ENCODE measurements at places on chromosomes 6 and 20.

DNA sequence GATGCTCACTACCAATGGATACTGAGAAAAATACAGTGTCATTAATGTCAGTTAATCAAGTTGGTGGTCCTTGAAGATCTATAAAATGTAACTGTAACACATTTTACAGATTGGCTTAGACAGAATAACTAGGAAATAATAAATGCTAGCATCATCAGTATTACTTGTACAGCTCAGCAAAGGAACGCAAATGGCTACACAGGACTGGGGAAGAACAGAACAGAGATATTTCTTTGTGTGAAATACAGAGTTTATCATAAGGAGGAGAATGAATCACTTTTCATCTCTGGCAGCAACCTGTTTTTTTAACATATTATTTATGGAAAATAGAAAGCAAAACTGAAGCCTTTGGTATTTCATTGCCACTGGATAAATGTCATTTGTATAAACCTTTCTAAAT lies 8.2 kb upstream of the QKI start:
- no peak for DNase-seq

DNA sequence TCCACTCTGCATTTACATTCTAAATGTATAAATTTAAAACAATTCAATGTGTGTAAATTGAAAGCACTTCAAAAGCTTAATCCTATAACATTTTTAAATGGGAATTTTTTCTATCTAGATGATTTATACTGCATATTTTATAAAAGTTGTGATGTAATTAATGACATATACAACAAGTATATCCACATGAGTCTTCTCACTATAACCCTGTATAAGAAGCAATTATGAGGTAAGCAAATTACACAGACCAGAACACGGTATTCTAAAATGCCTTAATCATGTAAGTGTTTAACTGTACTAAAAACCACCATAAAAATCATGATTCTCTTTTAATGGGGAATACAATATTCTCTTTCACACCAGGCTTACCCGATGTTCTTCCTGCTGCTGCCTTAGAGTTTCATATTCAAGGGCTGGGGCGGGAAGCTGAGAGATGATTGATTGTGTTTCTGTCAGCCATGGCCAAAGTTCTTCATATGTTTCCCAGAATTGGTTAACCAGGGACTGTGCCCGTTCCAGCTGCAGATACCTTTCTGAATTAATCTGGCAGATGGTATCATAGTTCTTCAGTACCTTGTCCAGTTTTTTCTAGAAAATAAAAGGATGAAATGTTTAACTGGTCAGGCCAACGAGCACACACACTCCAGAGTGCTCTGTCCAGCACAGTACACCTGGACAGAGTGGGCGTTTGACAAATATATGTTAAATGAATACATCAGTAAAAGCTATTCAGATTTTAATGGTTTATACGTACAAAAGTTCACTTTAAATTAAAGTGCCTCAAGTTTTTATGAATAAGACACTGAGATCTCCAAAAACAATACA lies 127.4 kb downstream of the DST start:
- no peak for DNase-seq

DNA sequence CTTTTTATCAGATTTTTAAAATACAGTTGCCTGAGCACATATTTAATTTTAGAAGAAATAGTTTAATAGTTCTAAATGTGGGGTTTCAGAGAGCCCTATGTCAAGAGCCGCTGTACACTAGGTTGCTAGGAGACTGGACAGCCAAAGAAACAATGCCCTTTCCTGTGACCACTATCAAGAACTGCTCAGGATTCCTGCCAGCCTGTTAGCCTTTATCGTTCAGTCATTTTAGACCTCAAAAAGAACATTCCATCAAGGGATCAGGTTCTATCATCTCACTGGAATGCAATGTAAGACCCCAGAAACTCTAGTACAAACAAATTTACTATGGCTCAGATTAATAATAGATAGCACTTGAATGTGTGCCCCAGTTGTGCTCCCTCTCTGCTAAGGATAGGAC lies 181.2 kb upstream of the CCN2 start:
- no peak for DNase-seq

DNA sequence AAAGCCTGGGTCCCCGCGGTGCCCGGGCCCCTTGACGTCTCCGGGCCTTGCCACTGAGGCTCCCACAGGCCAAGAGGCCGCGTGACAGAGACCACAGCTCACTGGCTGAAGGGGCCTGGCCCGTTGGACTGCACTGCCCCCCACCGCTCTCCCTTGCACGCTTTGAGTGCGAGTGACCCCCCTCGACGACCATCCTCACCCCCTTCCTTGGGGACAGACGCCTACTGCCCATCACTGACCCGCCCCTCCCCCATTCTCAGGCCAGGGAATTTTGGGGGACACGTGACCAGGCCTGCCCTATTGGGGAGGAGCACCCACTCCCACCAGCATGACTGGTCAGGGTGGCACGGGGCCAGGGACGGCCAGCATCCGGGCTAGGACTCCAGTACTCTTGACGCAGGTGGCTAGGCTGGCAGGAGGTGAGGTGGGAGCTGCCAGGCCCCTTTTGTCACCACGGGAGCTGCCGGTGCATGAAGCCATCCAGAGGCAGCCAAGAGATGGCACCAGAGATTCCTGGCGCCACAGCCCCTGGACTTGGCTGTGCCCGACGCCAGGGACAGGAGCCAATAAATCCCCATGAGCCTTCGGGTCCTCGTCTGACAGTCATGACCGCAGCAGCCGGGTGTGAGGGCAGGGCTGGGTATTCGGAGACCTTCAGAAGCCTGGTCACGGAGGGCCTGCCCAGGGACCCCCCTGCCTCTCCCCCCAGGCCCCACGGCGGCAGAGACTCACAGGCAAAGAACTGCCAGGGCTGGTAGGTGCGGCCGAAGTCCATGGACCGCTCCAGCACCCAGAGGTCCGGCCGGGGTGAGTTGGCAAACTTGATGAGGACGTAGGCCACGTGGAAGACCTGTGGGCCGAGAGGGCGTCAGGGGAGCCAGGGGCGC lies 14.5 kb downstream of the LAMA5 start:
- no peak for DNase-seq

DNA sequence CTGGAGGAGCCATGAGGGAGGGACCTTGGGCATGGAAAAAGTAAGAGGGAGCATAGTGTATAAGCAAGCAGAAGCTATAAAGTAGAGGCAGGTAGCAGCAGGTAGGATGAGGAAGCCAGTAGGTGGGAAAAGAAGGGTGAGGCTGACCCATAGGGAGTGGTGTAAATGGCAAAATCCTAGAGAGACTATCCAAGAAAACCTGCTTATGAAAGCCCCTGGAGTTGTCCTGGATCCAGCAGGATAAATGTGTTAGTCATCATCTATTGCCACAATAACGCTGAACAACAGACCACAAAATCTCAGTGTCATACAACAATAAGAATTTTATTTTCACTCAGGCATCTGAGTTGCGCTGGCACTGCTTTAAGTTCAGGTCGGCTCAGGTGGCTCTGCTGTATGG lies 30.2 kb downstream of the CHD6 start:
- DNase-seq: no peak

GRCh38 chr6:119079283-119079809 lies 882 bp upstream of the FAM184A start:
- no peak for DNase-seq

DNA sequence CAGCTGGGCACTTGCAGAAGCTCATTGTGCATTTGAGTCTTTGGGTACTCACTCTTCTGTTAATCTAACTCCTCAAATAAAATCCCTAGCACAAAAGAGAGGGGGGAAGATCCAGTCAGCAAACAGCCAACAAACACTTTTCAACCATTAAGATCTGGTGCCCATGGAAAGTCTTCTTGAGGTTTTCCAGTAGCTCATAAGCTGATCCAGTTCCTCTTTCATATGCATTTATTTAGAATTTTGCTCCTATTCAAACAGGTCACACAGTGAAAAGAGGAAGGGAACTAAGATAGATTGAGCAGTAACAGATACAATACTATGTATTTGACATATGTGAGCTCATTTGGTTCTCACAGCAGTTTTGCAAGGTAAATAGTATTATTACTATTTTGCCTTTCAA lies 38.6 kb downstream of the HLA-DPB1 start:
- no peak for DNase-seq

- no peak for DNase-seq
These were observed 26.3 kb upstream of the TFB1M start for GRCh38 chr6:155340464-155341129.

- DNase-seq: no peak
These were observed 9.9 kb downstream of the IRF4 start for GRCh38 chr6:401239-401993.

DNA sequence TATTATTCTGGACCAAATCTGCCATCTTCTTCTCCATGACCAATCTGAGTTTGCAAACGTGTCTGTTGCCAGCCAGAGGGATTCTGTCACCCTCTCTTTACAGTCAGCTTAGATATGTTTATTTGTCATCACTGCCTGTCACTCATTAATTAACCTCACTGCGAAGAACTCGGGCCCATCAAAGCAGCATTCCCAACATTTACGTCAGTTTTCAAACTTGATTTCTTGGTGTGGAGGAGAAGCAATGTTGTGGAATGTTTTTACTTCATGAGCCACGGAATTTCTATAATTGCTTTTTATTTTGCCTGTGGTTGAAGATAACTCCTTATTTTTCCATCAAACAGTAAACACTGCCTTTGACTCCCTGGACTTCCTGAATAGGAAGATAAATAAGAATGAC lies 91.8 kb upstream of the CNKSR3 start:
- no peak for DNase-seq

GRCh38 chr6:160319246-160319645 lies 28.9 kb upstream of the SLC22A3 start:
- no peak for DNase-seq

- peak; percentile 29 for DNase-seq
These were observed 5.0 kb upstream of the RTF2 start for GRCh38 chr20:56463428-56463827.

- no peak for DNase-seq
These were observed 27.8 kb downstream of the LRRC1 start for GRCh38 chr6:53822401-53823125.

DNA sequence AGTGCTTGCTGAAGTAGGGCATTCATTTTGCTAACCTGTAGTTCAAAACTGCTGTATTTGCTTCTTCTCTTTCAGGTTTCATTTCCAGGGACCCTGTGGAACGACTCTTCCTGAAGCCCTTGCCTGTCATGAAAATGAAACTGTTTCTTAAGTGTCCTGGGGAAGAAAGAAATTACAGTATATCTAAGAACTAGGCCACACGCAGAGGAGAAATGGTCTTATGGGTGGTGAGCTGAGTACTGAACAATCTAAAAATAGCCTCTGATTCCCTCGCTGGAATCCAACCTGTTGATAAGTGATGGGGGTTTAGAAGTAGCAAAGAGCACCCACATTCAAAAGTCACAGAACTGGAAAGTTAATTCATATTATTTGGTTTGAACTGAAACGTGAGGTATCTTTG lies 3.4 kb upstream of the NOL7 start:
- DNase-seq: no peak

GRCh38 chr6:71496722-71497033 lies 208.1 kb downstream of the OGFRL1 start:
- no peak for DNase-seq

GRCh38 chr6:40353197-40353966 lies 233.8 kb downstream of the LRFN2 start:
- no peak for DNase-seq

GRCh38 chr6:39228992-39229767 lies at the start of gene KCNK5:
TSS of gene KCNK5 (minus strand) at chr6:39229475. CDS start at chr6:39229111, 364 bp downstream.
- peak; percentile 74 for DNase-seq

GRCh38 chr6:11094411-11094851 lies 797 bp downstream of the SMIM13 start:
- no peak for DNase-seq

- DNase-seq: no peak
These were observed 47.1 kb upstream of the RNF8 start for GRCh38 chr6:37306624-37307222.

DNA sequence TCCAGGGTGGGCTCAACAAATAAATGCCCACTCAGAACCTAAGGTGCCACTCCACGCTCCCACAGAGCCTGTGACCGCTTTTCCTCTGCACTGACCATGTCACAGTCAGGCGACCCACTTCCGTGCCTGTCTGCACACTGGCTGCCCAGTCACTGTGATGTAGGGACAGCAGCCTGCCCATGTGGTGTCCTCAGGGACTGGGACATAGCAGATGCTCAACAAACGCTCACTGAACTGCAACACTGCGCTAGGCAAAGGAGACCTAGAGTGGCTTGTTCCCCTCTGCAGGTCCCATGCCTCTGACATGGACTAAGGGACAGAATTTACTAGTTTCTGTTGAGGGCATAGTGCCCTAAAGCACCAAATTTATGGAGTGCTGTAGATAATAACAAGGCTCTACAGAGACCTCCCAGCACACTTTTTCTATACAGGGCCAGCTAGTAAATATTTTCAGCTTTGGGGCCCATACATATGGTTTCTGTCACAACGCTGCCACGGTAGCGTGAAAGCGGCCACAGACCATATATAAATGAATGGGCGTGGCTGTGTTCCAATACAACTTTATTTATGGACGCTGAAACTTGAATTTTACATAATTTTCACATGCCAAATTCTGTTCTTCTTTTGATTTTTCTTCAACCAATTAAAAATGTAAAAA lies 57.8 kb upstream of the MRPS10 start:
- DNase-seq: no peak

GRCh38 chr6:42514745-42515144 lies 49.1 kb upstream of the UBR2 start:
- DNase-seq: no peak

- no peak for DNase-seq
These were observed 360.8 kb downstream of the EPM2A start for GRCh38 chr6:145374570-145374969.

- DNase-seq: no peak
These were observed 95.9 kb upstream of the SPACA1 start for GRCh38 chr6:87951751-87952150.

- DNase-seq: no peak
These were observed 10.6 kb downstream of the PYGB start for GRCh38 chr20:25258476-25258805.

DNA sequence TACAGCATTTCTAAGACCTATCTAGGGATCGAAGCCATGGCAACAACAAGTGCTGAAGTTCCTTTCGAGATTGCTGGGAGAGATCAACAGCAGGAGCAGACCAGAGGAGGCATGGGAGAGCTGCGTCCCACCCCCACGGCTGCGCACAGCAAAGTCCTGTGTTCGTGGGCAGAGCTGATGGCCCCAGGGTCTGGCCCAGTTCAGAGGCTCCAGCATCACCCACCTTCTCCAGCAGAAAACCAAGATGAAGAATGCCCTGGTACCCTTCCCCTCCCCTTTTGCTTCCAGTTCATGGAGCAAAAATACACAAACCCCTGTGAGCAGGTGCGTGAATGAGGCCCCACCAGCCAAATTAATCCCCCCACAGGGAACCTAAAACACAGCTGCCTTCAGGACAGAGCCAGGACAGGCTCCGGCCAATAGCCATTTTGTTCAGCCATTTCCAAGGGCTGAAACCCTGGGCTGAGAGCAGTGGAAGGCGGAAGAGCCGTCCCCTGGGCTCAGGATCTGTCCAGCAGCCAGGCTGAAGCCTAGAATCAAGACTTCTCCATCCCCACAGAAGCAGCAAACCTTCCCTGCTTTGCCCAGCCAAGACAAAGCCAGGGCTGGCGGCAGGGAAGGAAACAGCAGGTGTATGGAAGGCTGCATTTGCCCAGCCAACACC lies 102.8 kb downstream of the PREX1 start:
- DNase-seq: no peak

DNA sequence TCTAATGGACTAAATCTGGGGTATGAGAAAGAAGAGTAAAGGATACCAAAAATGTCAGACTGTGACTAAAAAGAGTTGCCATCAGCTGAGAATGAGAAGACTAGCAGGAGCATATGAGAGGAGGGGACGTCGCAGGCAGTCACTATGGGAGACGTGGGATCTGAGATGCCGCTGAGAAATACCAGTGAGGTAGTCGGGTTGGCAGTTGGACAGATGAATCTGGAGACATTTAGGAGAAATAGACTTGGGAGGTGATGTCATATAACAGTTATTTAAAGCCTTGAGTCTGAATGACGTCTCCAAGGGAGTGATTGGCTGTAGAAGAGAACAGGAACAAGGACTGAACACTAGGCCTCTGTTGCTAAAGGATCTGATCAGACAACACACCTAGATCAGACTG lies 51.5 kb upstream of the TRIM26 start:
- no peak for DNase-seq
